ENCODE measurements at places on chromosomes 1 and 21. TPM values are rescaled to one million over a fixed set of nuclear protein-coding genes. Genes with fewer than 3 reads are reported as not detected.
A peak's percentile ranks its signal among the peaks of the same experiment; 100 is the strongest.

DNA sequence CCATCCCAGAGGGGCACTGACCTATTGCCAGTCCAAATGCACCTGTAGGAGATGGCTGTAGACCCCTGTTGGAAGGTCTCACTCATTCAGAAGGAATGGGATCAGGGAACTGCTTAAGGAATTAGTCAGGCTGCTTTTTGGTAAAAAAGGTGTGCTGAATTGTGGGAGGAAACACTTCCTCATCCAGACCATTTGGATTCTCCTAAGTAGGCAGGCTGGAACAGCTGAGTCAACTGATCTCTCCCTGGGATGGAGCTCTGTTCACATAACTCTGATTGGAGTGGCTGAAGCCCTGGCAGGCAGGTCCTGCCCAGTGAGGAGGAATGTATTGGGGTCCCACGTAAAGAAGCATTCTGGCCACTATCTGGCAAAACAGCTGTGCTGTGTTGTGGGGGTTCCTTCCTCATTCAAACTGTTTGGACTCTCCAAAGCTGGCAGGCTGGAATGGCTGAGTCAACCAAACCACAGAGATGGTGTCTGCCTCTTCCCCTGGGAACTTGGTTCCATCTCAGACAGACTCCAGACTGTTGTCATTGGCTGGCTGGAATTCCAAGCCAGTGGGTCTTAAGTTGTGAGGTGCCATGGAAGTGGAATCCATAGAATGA, 70.7 kb upstream of the PDC start:
- no peaks in the 10 kb centered on the region for H3K27me3 ChIP-seq
- no peak overlapping the region for H3K27ac ChIP-seq
- DNase-seq: no peak
- H3K4me3 ChIP-seq: no peak overlapping the region
- H3K36me3 ChIP-seq: no peaks in the 10 kb centered on the region

DNA sequence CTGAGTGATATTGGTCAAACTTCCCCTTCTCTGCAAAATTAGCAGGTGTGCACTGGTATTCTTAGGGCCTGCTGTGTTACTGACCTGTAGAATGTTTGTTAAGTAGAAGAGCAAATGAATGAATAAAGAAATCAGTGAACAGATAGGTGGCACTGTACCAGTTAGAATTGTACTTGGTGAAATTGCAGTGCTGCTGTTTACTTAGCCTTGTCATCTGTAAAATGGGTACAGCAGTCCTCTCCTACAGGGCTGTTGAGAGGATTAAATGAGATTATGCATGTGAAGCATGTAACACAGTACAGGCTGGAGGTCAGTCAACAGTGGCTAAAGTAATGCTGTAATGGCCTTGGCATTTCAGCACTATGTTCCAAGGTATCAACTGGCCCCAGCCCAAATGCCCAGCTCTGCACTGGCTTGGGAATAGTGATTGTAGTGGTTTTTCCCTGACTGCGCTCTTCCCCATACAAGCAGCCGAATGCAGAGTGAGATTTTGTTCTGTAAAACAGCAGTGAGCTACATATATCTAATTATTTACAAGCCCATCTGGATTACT, 10.5 kb downstream of the VANGL1 start:
- H3K4me3 ChIP-seq: no peak overlapping the region
- H3K4me1 ChIP-seq: peaks cover 20% of the 10 kb centered on the region
- DNase-seq: no peak
- H3K27me3 ChIP-seq: no peaks in the 10 kb centered on the region
- H3K27ac ChIP-seq: no peak overlapping the region

GRCh38 chr1:78519446-78519845, 28.7 kb downstream of the PTGFR start:
- no peak for DNase-seq
- no peaks in the 10 kb centered on the region for H3K4me1 ChIP-seq
- no peaks in the 10 kb centered on the region for H3K27me3 ChIP-seq
- H3K27ac ChIP-seq: no peak overlapping the region

- H3K27ac ChIP-seq: no peak overlapping the region
- peaks cover 100% of the 10 kb centered on the region for H3K36me3 ChIP-seq
- H3K27me3 ChIP-seq: no peaks in the 10 kb centered on the region
- no peak overlapping the region for H3K4me3 ChIP-seq
- DNase-seq: no peak
Measured at GRCh38 chr1:43687301-43688108, 19.8 kb upstream of the ST3GAL3 start.

CLDN17 gene
- total RNA-seq: not detected

DNA sequence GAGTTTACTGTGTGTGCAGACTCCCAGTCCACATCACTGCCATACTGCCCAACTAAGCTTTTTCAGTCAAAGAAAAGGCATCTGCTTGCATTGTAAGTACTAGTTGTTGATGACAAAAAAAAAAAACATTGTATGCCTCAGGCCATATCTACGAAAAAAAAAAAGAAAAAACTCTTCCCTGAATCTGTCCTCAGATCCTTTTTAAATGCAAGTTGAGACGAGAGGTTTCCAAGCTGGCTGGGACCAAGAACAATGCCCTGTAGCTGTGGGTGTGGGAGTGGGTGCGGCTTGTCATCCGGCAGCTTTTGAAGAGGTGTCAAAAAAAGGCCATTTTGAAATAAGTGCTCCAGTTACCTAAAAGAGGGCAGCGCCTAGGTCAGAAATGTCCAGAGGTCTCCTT, 29.2 kb upstream of the HHAT start:
- H3K27ac ChIP-seq: no peak overlapping the region
- no peaks in the 10 kb centered on the region for H3K27me3 ChIP-seq
- no peaks in the 10 kb centered on the region for H3K36me3 ChIP-seq
- peaks cover 18% of the 10 kb centered on the region for H3K4me1 ChIP-seq

DNA sequence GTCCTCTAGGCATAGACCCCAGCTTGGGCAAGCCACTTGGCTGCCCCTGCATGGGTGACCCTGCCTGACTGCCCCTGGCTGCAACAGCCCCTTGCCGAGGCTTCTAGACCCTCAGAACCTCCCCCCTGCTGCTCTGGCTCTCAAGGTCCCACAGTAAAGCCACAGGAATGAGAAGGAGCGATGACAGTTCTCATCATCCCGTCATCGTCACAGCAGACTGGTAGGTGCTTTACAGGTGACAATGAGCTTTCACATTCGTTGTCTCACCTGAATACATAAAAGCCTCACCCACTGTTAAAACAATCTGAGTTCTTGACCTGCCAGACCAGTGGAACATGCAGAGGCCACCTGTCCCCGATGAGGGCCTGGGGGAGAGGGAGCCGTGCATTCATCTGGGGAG, 36.0 kb upstream of the GPR157 start:
- H3K27me3 ChIP-seq: no peaks in the 10 kb centered on the region
- peak overlapping the region; percentile 81 for H3K27ac ChIP-seq
- DNase-seq: no peak
- H3K4me3 ChIP-seq: no peak overlapping the region
- H3K36me3 ChIP-seq: no peaks in the 10 kb centered on the region
- peaks cover 41% of the 10 kb centered on the region for H3K4me1 ChIP-seq

GRCh38 chr1:24003331-24003972, 23.3 kb upstream of the SRSF10 start:
- no peak overlapping the region for H3K4me3 ChIP-seq
- H3K4me1 ChIP-seq: no peaks in the 10 kb centered on the region
- DNase-seq: no peak
- no peak overlapping the region for H3K27ac ChIP-seq
- H3K27me3 ChIP-seq: no peaks in the 10 kb centered on the region
- H3K36me3 ChIP-seq: no peaks in the 10 kb centered on the region

RXFP4 gene
- not detected for total RNA-seq

GRCh38 chr1:198245379-198245778, 88.6 kb downstream of the NEK7 start:
- H3K4me1 ChIP-seq: no peaks in the 10 kb centered on the region
- no peaks in the 10 kb centered on the region for H3K36me3 ChIP-seq
- DNase-seq: no peak
- H3K27ac ChIP-seq: no peak overlapping the region
- no peak overlapping the region for H3K4me3 ChIP-seq

GRCh38 chr1:11434501-11434900, 44.5 kb upstream of the DISP3 start:
- H3K4me3 ChIP-seq: no peak overlapping the region
- H3K27ac ChIP-seq: no peak overlapping the region
- H3K27me3 ChIP-seq: peaks cover 8% of the 10 kb centered on the region

AK5 gene
- total RNA-seq: not detected

DNA sequence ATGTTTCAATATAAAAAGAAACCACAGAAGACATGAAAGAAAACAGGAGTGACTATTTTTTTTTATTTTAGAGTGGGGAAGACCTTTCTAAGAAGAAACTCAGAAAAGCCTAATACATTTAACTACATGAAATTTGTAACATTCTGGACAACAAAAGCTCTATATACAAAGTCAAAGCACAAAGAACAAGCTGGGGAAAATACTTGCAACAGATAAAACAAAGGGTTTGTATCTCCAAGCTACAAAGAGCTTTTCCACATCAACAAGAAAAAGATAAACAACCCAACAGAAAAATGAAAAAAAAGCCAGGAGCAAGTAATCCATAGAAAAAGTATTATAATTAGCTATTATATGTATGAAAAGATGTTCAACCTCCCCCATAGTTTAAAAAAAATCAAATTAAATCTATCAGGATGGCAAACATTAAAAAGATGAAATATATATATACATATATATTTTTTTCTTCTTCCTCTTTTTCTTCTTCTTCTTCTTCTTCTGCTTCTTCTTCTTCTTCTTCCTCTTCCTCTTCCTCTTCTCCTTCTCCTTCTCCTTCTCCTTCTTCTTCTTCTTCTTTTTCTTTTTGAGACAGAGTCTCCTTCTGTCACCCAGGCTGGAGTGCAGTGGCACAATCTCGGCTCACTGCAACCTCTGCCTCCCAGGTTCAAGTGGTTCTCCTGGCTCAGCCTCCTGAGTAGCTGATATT, 49.1 kb upstream of the EPS8L3 start:
- no peak for DNase-seq
- H3K27ac ChIP-seq: no peak overlapping the region
- H3K4me1 ChIP-seq: peaks cover 4% of the 10 kb centered on the region

DNA sequence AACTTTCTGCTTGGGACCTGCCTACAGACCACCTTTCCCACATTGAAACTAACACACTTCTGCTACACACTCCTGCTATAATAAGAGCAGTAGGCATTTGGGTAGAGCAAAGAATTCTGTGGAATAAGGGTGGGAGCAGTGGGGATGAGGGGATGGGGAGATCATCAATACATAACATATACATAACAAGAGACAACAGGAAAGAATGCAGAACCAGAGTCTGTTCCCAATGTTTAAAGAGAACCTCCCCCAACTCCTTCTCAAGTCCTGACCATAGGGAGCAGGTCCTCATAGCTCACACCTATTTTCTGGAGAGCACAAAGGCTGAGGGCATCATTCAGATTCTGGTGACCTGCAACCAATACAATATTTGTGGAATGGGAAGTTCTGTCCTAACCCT, 121.6 kb upstream of the BARHL2 start:
- peaks cover 15% of the 10 kb centered on the region for H3K4me1 ChIP-seq
- H3K36me3 ChIP-seq: no peaks in the 10 kb centered on the region
- DNase-seq: no peak
- peaks cover 65% of the 10 kb centered on the region for H3K27me3 ChIP-seq
- no peak overlapping the region for H3K27ac ChIP-seq

DNA sequence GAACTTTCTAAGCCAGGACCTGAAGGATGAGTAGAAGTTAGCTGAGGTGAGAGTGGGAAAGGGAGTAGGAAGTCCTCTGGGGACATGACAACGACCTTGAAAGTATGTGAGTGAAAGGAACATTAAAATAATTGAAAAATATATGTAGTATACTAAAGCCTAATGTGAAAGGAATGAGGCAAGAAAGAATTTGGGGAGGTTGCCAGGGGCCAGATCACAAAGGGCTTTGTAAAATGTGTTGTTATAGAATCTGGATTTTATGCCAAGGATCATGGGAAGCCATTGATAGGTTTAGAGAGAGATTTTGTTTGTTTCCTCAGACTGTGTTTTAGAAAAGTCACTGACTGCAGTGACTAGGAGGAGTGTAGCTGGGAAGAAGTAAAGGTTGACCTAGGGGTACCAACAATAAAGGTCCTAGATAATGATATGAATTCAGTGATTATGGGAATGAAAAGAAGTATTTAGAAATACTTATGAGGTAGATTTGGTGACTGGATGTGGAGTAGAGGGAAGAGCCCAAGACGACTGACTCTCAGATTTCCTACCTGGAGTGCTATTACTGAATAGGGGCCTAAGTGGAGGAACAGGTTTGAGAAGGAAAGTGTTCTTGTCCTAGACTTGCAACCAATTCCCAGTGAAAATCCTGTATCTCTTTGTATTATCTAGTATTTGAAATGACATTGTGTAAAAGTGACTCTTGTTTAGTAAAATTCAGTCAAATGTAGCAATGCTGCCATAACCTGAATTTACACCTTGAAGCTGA, 179.8 kb downstream of the PHTF1 start:
- no peak overlapping the region for H3K27ac ChIP-seq
- no peaks in the 10 kb centered on the region for H3K27me3 ChIP-seq
- H3K4me3 ChIP-seq: no peak overlapping the region
- DNase-seq: no peak

DNA sequence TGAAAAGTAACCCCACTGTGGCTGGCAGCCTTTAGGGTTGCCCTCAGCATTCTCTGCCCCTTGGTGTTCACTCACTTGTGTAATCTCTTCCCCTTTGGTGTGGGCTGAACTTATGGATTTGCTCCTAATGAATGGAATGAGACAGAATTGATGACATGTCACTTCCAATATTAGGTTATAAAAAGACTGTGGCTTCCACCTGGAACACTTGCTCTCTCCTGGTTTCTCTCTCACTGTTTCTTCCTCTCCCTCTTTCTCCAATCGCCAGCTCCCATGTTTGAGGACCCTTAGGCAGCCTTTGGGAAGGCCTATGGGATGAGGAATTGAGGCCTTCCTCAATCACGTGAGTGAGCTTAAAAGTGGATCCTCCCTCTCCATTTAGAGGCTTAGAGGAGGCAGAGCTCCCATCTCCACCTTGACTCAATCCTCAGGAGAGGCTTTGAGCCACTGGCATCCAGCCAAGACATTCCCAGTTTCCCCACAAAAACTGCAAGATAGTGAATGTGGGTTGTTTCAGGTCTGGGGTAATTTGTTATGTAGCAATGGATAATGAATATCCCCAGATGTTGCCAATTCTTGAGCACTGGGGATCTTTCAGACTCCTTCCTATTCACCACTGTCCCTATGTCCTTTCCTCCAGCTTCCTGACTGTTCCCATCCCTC, 95.5 kb upstream of the CD34 start:
- no peaks in the 10 kb centered on the region for H3K4me1 ChIP-seq
- no peaks in the 10 kb centered on the region for H3K27me3 ChIP-seq
- H3K4me3 ChIP-seq: no peak overlapping the region
- DNase-seq: no peak
- H3K27ac ChIP-seq: no peak overlapping the region
- no peaks in the 10 kb centered on the region for H3K36me3 ChIP-seq

DNA sequence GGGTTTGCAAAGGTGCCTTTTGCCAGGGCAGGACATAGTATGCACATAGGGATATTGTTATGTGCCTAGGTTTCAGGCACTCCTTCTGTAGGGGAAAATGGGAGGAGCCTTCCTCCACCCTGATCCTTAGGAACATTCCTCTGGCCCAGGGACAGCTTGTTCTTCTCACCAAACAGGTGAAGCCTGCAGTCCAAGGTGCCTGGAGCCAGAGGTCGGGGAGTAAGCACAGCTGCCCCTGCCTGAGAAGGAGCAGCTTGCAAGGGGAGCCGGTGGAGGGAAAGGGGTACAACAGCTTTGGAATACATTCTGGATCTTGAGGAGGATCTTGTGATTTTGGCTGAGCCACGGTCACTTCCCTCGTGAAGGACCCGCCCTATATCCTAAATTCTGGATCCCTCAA, 82.4 kb upstream of the CD1D start:
- H3K4me1 ChIP-seq: no peaks in the 10 kb centered on the region
- H3K36me3 ChIP-seq: peaks cover 9% of the 10 kb centered on the region
- no peaks in the 10 kb centered on the region for H3K27me3 ChIP-seq
- H3K27ac ChIP-seq: no peak overlapping the region

All from upper lobe of right lung (tissue), 1 donor.